ENCODE measurements at places on chromosomes 5 and 9.

DNA sequence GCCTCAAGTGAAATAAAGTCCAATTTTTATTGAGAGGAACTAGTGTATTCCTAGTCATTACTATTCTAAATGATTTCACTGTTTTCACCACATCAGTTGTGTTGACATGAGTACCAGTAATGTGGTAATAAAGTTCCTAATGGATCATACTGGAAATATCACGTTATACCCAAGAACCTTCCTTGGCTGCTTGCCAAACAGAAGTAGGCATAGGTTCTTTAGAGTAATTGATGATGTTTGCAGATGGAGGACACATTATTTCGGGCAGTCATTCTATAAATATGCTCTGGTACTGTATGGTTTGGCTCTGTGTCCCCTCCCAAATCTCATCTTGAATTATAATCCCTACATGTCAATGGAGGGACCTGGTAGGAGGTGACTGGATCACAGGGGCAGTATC is 15.1 kb downstream of the SNCAIP start:
- no peak for DNase-seq

- DNase-seq, result peak; percentile 42
Measured at GRCh38 chr5:77893225-77893860, 117.2 kb upstream of the TBCA start.

DNA sequence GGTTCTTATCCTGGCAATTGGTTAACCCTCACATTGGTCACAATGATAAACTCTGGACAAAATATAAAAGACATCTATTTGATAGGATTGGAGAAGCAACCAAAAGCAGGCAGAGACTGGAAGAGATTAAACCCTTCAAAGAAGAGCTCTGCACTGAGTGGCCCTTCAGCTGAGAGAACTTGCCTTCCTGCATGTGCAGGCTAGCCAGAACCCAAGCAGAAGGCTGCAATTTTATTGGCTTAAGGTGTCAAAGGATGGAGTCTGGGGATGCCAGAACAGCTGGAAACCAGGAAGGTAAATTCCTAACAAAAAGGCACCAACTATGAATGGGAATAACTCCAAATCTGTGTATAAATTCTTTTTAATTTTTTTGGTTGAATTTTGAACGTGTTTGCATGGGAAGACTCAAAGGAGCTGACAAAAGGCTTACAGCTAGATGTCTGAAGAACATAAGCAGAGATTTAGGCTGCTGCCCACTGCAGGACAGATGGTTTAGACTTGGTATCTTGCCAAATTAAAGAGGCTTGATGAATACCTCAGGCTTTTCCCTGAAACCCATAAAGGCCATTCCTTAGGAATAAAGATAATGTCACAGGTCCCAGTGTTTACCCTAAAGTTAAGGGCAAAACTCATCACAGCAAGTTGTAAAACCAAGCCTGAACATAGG is 66.3 kb downstream of the NR2F1 start:
- no peak for DNase-seq

DNA sequence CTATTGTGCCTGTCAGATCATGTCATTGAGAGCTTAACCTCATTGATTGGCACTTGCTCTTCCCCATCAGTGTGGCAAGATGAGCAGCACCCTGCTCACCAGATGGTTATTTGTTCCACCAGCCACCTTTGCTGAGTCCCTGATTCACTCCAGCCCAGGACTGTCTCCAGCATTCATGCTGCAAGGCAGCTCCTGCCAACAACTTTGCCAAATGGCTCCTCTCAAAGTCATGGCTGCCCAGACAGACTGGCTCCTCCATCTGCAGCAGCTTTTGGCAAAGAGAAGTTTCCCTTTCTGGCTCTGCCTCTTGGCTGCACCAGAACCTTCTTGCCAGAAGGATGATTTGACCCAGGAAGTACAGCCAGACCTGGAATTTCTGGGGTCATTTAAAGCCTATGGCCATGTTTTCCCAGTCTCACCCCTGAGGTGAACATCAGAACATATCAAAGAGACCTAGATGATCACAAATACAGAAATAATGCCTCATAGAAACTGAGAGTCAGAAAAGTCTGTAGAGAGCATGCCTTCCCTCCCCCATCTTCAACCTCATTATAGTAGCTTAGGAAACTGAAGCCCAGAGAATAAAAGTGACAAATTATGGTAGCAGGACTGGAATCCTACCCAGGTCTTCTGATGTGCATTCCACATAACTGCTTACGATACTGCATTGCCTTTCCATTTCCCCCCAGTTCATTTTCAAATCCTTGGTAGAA is 10.4 kb downstream of the PPP2R2B start:
- peak; percentile 70 for DNase-seq

DNA sequence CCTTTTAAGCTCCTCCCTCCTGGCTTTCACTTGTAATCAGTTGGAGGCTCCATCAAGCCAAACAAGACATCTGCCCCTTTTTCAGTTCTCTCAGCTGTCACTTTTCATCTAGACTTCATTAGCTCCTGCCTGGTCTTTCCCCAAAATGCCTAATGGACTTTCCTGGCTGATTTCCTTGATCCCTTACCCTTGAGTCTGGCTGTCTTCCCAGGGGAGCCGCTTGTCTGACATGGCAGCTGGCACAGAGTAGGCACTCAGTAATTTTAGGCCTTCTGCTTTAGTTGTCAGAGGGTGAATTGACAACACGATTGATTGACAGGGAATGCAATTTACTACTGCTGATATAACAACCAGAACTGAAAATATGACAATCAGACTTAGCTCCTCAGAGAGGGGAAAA is 2.1 kb downstream of the C9orf153 start:
- no peak for DNase-seq

DNA sequence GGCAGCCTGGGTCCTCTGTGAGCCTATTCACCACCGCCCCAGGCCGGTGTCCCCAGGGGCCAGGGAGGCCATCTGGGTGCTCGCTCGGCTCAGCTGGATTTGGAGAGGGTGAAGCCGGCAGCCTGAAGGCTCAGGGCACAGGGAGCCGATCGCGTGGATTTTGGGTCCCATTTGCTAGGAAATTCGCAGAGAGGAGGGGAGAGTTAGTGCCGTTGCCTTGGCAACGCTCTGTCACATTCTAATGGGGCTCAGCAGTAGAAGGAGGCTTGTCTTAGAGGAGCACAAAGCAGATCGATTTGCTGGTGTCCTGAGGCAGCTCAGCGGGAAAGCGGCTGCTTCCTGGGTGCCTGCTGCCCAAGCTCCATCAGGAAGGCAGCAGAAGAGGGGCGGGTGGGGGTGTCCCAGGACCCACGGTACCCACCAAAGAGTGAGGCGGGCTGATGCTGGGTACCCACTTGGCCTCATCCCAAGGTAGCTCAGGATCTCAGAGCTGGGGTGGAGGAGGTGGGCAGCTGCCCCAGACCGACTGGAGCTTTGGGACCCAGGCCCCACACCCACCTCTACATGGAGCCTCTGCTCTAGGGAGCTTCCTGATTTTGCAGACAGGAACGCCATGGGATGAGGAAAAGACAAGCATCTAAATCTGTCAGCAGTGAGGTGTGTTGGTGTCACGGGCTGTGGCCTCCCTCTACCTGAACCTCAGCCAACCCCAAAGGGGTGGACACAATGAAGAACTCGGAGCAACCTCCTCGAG is 17.1 kb upstream of the OLFM1 start:
- peak; percentile 73 for DNase-seq

DNA sequence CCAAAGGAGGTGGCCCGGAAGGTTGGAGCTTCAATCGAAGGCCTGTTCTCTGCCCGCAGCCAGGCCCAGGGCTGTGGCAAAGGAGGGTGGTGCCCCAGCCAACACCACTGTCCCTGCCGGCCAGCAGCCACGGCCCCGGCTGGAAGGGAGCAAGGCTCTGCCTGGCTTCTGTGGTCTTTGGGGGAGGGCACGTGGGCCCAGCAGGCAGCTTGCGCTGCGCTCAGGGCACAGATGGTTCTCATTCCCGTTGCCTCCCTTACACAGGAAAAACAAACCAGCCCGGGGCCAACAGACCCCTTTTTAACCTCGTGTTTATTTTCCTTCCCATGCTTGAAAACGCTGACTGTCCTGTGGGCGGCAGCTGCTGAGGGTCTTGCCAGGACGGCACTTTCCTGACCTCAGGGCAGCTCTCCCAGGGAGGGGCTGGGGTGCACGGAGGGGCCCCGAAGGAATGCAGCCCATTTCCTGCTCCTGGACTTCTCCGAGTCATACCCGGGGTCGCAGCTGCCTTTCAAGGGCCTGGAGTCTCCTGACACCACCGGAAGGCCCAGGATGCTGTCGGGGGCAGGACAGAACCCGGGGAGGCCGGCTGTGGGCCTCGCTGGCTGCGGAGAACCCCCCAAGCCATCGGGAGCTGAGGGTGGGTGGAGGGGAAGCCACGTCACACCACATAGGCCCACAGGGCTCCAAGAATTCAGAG is 1.1 kb upstream of the GPSM1 start:
- peak; percentile 69 for DNase-seq
